ENCODE measurements at places on chromosomes 5 and 9.

DNA sequence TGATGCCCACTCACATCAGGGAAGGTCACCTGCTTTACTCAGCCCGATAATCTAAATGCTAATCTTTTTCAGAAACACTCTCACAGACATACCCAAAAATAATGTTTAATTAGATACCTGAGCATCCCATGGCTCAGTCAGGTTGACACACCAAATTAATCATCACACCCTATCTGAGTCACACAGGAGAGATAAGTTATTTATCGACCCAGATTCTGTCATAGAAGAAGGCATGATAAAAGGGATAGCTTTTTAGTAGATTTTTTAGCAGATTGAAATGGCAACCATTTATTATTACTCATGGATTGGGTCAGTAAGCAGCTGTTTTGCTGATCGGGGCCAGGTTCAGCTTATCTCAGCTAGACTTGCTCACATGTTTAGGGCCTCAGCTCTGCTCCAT, 97.8 kb upstream of the TYRP1 start:
- no peak for DNase-seq

DNA sequence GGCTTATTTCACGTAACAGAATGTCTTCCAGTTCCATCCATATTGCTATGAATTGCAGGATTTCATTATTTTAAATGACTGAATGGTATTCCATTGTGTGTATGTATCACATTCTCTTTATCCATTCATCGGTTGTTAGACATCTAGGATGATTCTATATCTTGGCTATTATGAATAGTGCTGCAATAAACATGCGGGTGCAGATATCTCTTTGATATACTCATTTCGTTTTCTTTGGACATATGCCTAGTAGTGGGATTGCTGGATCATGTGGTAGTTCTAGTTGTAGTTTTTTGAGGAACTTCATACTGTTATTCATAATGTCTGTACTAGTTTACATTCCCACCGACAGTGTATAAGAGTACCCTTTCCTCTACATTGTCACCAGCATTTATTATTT, 460.5 kb downstream of the MAN2A1 start:
- DNase-seq = no peak

DNA sequence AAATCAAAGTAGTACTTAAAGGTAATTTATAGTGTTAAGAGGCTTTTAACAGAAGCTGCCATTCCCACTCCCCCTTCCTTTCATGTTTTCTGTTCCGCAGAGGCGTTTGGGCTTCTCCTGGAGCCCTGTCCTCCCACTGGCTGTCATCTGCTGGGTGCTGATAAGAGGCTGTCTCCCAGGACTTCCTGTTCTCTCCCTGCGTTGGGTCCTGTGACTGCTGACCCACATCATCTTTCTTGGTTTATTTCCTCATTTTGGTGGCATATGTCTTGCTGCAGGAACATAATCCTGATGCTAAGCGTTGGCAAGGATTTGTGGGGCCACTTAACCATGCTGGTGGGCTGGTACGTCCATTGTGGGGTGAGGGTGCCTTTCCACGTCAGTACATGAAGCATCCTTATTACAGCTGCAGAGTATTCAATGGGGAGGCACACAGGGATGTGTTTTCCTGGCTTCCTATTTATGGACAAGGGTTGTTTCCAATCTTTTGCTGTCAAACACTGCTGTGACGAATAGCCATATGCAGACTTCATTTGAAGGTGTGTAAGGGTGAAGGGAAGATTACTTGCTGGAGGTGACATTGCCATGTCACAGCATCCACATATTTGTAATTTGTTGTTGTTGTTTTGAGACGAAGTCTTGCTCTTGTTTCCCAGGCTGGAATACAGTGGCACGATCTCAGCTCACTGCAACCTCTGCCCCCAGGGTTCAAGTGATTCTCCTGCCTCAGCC, 22.3 kb upstream of the RNF130 start:
- no peak for DNase-seq

DNA sequence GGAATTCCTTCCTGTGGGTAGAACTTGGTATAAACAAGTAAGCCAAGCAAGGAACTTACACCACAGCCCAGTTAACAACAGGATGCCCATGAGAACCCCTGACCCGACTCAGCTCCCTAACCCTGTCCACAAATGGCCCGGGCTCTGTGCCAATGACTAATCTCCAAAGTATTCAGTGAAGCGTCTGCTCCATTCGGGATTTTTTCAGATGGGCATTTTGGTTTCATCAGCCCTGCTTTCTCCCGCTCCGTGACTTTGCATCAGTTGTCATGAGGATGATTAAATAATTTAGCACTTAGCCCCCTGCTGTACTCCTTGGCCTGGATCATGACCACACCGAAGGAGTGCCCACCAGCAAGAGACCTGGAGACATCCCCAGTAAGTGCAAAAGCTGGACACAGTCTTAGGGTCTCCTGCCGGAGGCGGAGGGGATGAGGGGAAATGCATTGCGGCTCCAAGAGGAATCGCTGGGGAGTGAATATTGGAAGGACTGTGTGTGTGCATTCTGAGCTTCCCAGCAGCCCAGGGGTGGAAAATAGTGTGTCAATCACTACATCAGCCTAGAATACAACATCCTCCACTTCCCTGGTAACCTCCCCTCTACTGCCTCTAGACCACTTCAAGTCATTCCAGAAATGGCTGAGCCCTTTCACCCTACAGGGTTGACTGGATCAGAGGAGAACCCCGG, 41.4 kb upstream of the DNAH5 start:
- DNase-seq = no peak

GRCh38 chr5:150124111-150124557, 31.5 kb downstream of the PDGFRB start:
- DNase-seq = no peak

DNA sequence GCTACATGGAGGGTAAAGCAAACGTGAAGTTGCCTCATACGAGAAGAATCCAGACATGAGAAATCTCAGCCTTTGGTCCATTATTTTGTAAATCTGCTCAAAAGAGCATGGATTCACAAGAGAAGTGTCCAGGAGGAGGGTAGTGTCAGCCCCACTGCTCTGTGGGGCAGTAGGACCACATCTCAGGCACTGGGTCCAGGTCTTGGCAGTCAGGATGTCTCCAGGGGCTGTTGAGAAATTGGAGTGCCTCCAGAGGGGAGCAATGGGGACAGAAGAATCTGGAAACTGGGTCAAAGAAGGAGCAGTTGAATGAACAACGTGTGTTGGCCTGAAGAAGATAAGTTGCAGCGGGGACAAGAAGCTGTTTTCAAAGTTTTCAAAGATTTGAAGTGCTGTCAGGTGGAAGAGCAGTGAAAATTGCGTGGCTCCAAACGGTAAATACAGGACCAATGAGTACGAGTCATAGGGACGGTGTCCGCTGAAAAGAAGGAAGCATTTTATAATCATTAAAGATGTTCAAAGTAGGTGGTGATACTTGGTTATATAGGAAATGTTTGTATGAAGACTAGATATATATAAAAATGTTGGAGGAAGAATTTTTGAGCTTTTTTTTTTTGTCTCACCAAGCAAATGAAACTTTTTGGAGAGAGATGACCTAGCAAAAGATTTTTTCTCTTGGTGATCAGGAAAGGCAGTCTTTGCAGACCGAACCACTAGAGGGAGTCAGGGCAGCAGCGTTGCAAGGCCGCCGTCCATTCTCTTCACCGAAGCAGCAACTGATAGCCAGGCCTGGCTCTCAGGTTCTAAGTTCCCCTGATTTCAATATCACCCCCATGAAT, 57.1 kb upstream of the ZBED3 start:
- DNase-seq = no peak

DNA sequence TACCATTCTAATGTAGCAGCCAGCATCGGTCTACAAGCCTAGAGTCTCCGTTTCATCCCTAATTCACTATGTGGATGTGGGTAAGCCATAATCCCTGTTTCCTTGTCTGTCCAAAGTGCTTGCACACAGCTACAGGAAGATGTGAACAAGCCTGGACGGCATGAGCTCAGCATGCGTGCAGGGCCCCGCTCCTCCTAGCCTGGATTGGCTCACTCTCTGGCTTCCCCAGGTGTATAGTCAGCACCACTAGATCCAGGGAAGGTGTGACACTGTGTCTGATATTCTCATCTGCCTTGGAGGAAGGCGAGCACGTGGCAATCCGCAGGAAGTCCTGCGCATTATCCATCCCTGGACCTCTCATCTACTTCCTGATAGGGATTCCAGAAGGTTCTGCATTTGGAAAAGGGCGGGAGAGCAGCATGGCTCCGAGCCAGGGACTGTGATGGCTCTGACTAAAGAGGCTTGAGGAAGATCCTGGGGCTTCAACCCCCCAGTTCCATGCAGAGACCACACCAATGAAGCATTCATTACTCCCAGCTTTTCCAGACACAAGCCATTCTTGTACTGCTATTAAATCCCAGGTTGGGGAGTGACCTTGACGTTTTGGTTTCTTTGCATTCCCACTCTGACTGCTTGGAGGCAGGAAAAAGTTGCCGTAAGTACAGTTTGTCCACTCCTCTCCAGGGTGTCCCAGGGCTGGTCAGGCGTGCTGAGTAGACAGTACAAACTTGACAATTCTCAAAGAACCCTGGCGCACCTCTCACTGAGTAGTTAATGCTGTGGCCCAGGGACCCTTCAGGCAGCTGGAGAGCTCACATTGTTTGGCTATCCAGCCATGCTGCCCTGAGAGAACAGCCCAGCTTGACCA, 65.6 kb downstream of the PSD2 start:
- no peak for DNase-seq

DNA sequence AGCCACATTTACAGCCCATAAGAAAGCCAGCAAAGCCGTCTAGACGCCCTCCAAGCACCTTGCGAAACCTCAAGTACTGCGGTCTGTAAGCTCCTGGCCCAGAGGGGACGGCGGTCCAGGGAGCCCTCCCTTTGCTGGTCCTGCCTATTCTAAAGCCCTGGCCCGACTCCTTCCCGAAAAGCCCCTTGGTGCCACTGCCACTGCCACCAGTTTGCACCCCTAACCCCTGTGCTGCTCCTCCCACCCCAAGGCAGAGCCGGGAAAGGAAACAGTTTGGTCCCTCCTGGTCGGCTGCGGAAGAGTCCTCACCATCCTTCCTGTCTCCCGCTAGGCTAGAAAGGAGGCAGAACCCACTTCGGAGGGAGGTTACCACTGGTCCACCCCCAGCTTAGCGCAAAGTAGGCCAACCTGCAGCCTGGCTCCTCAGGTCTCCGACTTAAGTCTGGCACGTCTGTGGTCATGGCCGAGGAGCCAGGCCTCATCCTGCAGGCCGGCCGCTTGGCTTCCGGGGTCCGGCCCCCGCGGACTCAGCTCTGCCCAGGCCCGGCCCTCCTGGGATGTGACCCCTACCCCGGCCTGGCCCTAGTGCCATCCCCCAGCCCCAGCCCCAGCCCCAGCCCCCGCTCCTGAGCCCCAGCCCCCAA, 916 bp downstream of the TOR1A start:
- peak; percentile 58 for DNase-seq

- DNase-seq = no peak
These were observed 49.1 kb downstream of the DOCK2 start for GRCh38 chr5:169686137-169686536.
